ENCODE measurements at places on chromosomes 12 and 14. TPM values are rescaled to one million over a fixed set of nuclear protein-coding genes. Genes with fewer than 3 reads are reported as not detected.

Gene EGLN3
- total RNA-seq: 0.57 TPM

DNA sequence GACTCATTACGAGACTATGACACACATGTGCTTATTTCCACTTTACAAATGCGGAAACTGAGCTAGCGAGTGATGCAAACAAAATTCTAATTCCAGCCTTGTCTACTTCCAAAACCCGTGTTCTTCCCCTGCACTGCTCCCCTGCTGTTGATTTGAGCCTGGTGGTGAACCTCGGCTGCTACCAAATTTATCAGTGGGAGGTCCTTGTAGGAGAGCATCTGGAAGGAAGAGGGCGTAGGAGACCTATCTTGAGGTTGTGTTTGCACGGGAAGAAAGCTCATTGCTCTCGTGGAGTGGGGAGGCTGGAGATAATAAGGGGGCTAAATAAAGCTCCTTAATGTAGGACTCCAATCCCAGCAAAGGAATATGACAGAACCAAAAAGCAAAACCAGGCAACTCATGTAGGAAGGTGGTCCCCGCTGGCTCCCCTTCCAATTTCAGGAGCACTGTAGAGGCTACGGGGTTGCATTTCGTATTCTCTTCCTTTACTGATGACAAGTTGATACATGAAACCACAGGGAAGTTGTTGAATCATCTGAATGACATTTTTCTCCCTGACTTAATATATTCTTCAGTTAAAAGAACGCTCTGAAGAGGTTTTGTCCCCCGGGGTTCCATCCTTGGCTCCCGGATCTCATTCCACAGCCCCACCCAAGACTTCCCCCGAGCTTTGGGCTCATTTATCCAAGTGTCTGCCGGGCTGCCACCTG is 52.6 kb downstream of the FZD10 start:
- no peaks in the 10 kb centered on the region for H3K4me1 ChIP-seq
- no peak overlapping the region for H3K27ac ChIP-seq
- H3K27me3 ChIP-seq: no peaks in the 10 kb centered on the region
- no peaks in the 10 kb centered on the region for H3K36me3 ChIP-seq
- H3K4me3 ChIP-seq: no peak overlapping the region

DNA sequence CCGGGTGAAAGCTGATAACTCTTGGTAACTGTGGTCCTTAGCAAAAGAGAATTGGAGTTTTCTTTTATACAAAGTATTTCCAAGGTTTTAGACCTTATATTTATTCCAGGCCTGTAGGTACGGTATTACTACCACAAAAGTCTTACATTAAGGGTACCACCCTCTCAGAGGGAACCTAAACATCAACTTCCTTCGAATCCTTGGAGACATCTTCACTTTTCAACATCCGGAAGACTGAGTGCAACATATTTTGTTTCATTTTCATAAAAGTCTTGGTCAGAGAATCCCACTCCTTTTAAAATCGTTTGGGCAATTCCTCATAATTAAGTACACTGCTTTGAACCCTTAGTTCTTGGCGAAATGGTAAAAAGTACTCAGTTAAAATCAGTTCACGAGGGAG is 1.2 kb downstream of the CNOT2 start:
- H3K27ac ChIP-seq: peak overlapping the region; percentile 96
- peaks cover 13% of the 10 kb centered on the region for H3K36me3 ChIP-seq
- H3K4me1 ChIP-seq: peaks cover 10% of the 10 kb centered on the region
- DNase-seq: no peak

Gene SLC10A1
- not detected for total RNA-seq

DNA sequence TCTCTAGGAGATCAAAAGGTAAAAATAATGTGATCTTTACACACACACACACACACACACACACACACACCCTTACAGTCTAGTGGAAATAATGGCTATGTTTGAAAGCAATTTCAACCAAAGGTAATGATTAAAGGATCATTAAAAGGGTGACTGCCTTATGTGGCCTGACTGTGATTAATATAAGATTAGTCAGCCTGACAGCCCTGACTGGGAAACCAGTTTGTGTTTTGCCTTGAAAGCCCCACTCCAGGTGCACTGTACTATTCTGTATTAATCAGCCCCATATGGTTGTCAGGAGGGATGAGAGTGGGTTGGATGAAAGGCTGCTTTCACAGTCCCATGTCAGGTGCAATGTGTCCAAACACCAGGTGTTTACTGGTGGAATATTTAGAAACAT is 10.5 kb downstream of the RASSF9 start:
- no peak overlapping the region for H3K27ac ChIP-seq
- H3K36me3 ChIP-seq: no peaks in the 10 kb centered on the region
- no peak overlapping the region for H3K4me3 ChIP-seq

- no peak for DNase-seq
- no peak overlapping the region for H3K4me3 ChIP-seq
- peaks cover 9% of the 10 kb centered on the region for H3K27me3 ChIP-seq
- no peak overlapping the region for H3K27ac ChIP-seq
- no peaks in the 10 kb centered on the region for H3K4me1 ChIP-seq
- no peaks in the 10 kb centered on the region for H3K36me3 ChIP-seq
These were observed 38.0 kb upstream of the FKBP4 start for GRCh38 chr12:2756756-2757155.

DNA sequence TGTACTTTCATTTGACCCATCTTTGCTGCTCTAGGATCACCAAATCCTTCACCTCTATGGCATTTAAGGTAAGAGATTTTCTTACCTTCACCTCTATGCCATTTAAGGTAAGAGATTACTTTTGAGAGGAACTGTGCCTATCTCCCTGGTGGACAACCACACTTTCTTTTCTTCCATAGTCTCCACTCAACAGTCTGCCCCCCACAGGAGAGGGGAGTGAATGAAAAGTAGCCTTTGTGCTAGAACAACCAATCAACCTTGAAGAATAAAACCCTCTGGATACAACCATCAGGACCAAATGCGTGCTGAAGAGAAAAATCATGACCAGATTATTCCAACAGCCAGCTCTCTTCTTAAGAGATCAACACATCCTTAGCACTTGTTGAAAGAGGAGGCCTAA is 258.6 kb upstream of the TMPO start:
- H3K27me3 ChIP-seq: no peaks in the 10 kb centered on the region
- H3K27ac ChIP-seq: no peak overlapping the region
- H3K4me3 ChIP-seq: no peak overlapping the region
- H3K4me1 ChIP-seq: no peaks in the 10 kb centered on the region

Gene SLC25A21
- not detected for total RNA-seq

Gene NEUROD4
- total RNA-seq: not detected

DNA sequence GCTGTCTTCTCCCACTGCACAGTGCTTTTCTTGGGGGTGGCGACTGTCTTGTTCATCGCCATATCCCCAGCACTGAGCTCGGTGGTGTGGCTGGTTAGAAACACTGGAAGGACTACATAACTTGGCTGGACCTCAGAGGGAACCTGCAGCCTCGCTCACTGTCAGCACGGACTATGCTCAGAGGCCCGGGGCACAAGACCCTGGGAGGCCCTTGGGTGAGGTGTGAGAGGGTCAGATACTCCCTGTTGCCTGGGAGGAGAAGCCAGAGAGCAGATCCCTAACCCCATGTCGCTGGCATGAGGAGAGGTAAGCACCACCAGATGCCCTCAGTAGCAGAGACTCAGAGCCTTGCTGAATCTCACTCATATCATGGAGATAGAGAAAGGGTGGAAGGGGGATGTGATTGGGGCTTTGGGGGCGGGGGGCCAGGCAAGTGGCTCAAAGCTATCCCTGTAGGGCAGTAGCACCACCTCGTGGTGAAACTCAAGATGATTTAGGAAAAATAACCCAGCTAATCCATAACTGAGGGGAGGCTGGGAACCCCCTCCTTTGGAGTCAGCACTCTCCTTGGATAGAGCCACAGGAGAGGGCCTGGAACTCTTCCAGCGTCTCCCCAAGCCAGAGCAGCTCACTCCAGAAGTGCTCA is 18.7 kb upstream of the HDAC7 start:
- no peaks in the 10 kb centered on the region for H3K36me3 ChIP-seq
- peaks cover 25% of the 10 kb centered on the region for H3K4me1 ChIP-seq
- peak; percentile 72 for DNase-seq
- H3K27ac ChIP-seq: no peak overlapping the region
- no peaks in the 10 kb centered on the region for H3K27me3 ChIP-seq

DNA sequence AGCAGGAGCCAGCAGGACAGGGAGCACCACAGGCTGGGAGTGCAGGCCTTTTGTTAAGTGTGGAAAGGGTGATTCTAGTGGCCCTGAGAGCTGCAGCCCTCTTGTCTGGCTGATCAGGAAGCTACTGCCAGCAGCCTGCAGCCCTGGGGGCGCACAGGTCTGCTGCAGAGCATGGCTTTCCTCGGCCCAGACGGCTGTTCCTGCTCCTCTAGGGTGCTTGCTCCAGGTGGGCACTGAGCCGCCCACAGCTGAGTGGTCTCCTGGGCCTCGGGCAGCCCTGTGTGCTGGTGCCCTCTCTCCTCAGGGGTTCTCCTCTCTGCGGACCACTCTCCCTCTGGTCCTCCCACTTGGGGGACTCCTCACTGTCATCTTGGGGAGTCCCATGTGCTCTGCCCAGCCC is 18.9 kb downstream of the CCDC88C start:
- no peak overlapping the region for H3K4me3 ChIP-seq
- H3K4me1 ChIP-seq: peaks cover 95% of the 10 kb centered on the region
- H3K27me3 ChIP-seq: no peaks in the 10 kb centered on the region
- DNase-seq: peak; percentile 47
- H3K27ac ChIP-seq: peak overlapping the region; percentile 82

Gene LEMD3
- total RNA-seq: 71.1 TPM

DNA sequence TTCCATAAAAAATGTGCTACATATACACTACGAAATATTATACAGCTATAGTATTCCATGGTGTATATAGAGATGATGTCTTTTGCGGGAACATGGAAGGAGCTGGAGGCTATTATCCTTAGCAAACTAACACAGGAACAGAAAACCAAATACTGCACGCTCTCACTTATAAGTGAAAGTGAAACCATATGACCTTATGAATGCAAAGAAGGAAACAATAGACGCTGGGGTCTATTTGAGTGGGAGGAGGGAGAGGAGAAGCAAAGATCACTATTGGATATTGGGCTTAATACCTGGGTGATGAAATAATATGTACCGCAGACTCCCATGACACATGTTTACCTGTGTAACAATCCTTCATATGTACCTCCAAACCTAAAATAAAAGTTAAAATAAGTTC is 142.8 kb downstream of the LRFN5 start:
- H3K27me3 ChIP-seq: no peaks in the 10 kb centered on the region
- peak overlapping the region; percentile 17 for H3K4me3 ChIP-seq
- DNase-seq: no peak
- H3K4me1 ChIP-seq: no peaks in the 10 kb centered on the region
- no peaks in the 10 kb centered on the region for H3K36me3 ChIP-seq
- H3K27ac ChIP-seq: no peak overlapping the region

- H3K27ac ChIP-seq: no peak overlapping the region
- no peaks in the 10 kb centered on the region for H3K36me3 ChIP-seq
- no peaks in the 10 kb centered on the region for H3K4me1 ChIP-seq
- no peak for DNase-seq
- no peaks in the 10 kb centered on the region for H3K27me3 ChIP-seq
These were observed 265.5 kb downstream of the ZFP36L1 start for GRCh38 chr14:68527329-68527851.

DNA sequence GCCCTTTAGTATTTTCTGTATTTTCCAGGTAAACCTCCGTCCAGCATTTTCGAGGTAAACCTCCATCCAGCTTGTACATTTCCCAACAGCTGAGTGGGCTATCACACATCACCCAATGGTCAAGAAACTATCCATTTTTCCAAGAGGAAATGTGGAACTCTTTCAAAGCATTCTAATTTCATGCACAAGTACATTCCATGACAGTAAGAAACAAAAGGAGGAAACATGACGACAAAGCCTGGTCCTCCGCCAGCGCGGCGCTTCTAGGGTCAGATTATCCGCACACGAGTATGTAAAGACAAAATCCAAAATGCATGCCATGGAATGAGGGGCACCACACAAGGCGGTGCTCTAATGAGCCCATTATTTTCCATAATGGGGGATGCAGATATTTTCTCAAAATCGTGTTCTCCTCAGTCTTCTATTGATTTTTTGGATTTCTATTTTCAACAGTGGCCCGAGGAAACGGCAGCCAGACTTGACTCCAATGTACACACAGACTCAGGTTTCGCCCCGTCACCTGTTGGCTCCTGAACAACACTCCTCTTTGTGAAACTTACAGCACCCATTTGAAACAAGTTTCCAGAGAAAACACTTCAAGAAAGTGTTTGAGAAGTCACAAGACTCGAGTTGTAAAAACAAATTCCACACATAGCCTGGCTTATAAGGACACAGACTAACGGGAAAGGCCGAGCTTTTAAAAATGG is 107.4 kb downstream of the PRICKLE1 start:
- peaks cover 14% of the 10 kb centered on the region for H3K4me1 ChIP-seq
- no peak overlapping the region for H3K27ac ChIP-seq
- peaks cover 23% of the 10 kb centered on the region for H3K27me3 ChIP-seq
- DNase-seq: no peak
- no peaks in the 10 kb centered on the region for H3K36me3 ChIP-seq

DNA sequence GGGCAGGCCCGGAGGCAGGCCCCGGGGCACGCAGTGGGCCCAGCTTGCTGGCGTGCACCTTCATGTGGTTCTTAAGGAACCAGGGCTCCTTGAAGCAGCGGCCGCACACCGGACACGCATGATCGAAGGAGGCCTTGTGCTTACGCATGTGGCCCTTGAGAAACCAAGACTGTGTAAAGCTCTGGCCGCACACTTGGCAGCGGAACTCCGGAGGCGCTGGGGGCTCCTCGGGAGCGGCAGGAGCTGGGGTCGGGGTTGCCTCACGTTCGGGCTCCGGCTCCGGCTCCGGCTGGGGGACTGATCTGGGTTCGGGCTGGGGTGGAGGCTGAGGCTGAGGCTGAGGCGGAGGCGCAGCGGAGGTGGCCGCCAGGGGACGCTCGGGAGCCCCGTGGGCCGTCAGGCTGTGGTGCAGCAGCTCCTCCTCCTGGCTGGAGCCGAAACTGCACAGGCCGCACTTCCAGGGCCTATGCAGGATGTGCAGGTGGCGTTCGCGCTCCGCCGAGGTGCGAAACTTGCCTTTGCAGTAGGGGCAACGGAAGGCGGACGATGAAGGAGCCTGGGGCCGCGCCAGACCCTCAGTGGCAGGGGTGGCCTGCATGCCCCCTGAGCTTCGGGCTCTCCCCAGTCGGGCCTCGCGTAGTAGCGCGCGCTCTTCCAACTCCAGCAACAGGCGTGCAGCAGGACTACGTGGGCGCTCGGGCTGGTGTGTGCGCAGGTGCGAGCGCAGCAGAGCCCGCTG is 6.0 kb downstream of the ZNF219 start:
- no peak overlapping the region for H3K27ac ChIP-seq
- H3K4me3 ChIP-seq: no peak overlapping the region

GRCh38 chr12:47209014-47209413 is 129.3 kb upstream of the AMIGO2 start:
- no peak overlapping the region for H3K4me3 ChIP-seq
- peaks cover 65% of the 10 kb centered on the region for H3K4me1 ChIP-seq
- peaks cover 52% of the 10 kb centered on the region for H3K36me3 ChIP-seq
- DNase-seq: no peak
